AG09309 (cell line): ENCODE measurements at places on chromosomes 12 and 14.

DNA sequence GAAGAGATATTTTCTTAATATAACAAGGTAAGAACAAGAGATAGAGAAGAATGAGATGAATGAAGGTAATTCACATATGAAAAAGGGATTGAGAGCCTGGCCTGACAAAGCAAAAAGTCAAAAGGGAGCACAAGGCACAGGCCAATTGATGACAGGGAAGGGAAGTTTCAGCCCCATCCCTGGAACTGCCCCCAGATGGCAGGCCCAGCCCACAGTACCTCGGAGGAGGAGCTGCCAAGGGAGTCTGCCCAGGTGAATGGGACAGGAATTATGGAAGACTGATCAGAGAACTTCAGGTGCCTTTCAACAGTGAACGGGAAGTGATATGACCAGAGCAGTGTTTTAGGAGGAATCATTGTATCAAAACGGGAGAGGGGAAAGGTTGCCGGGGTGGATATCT is 15.7 kb downstream of the SNRPF start:
- no peak for DNase-seq

DNA sequence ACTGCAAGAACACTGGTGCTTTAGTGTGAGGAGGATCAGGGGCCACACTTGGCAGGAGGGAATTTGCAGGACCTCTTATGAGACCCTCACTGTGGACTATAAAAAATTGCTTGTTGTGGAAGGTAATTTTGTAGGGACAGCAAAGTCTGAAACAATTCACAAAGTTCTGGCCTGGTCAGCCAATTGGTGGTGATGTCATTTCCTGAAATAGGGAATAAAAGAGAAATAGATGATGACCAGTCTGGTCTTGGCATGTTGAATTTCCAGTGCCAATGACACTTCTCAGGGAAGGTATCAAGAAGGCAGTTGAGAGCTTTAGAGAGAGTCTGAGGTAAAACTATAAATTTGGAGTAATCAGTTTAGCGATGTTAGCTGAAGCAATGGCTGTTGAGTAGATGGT is 129.3 kb upstream of the LMNTD1 start:
- DNase-seq = no peak

DNA sequence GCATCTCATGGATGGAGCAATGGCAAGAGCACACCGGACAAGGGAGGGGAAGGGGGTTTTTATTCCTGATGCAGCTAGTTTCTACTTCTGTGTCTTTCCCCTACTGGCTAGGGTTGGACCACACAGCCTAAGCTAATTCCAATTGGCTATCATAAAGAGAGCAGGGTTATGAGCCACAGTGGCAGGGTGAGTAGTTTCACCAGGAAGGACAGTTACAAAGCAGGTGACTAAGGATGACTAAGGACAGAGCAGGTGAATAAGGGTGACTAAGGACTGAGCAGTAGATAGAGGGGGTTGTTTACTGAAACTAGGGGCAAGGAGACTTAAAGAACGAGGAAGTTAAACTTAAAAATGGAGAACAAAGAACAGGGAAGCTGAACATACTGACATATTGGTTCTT is 321.4 kb upstream of the SEL1L start:
- DNase-seq = no peak

- DNase-seq = no peak
Observed at GRCh38 chr12:22408610-22409376, 74.3 kb upstream of the ST8SIA1 start.

- DNase-seq = no peak
Observed at GRCh38 chr12:109798691-109799090, 34.5 kb downstream of the TRPV4 start.

DNA sequence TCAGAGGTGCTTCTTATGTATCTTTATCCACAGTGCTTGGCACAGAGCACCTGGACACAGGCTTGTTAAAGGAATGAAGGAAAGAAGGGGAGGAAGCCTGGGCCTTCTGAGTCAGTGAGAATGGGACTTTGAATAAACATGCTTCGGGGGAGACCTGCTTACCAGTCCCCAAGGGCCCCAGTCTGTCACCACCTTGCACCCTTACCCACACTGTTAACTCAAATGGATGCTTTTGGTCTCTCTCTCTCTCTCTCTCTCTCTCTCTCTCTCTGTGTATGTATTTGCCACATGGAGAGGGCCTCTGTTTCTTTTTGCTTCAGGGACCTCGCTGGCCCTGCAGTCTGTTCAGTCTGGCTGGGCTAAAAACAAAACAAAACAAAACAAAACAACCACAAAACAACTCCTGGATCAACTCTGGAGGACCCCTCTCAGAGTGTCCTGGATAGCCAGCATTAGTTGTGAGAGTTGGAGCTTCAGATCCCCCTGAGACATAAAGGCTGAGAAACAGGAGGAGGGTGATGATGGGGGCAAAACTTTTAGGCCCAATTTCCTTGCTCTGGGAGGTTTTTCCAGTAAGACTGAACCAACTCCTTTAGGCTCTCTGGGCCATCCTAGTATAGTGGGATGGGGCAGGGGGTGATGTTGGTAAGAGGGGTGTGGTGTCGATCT is 1.9 kb downstream of the KIF5A start:
- DNase-seq = no peak

- DNase-seq = no peak
Observed at GRCh38 chr14:26622611-26623010, 24.8 kb upstream of the NOVA1 start.

- DNase-seq = no peak
Observed at GRCh38 chr12:117363056-117363662, 1.7 kb upstream of the NOS1 start.

DNA sequence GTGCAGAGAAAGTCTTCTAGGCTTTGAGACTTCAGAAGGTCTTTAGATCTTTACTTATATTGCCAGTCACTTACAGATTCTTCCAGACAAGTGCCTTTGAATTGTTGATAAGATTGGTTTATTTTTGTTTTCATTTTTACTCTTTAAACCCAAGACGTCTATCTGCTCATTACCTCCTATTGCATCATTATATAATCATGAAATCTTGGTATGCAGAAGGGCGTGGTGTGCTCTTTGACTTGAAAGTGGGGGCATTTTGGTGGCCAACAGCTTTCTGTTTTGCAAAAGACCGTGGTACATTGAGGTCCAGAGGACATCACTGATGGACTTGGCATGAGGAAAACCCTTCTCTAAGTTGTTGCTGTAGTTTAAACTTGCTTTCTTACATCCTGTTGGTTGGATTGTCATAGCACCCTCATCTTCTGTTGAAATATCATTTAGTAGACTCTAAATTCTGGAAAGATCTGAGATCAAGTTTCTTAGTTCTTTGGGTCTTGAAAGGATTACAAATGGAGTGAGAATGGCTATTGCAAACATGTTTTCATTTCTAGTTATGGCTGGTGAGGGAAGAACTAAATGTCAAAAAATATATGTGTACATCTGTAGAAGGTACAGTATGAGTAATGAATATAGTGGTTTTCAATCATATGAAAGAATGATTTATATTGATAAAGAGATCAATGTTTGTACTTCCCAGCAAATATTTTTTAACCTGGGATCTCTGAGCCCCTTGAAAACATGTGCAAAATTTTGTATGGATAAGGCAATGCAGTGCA is 441.8 kb downstream of the NRXN3 start:
- no peak for DNase-seq
